ENCODE measurements at places on chromosomes 1 and 21.

DNA sequence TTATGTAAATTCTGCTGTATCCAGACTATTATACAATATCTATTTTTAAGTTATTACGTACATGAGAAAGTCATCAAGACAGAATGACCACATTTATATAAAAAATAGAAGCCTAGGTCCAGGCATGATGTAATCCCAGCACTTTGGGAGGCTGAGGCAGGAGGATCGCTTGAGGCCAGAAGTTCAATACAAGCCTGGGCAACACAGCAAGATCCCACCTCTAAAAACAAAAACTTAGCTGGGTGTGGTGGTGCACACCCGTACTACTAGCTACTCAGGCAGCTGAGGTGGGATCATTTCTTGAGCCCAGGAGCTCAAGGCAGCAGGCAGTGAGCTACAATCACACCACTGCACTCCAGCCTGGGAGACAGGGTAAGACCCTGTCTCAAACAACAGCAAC, 58.9 kb downstream of the NVL start:
- ATAC-seq = no peak

DNA sequence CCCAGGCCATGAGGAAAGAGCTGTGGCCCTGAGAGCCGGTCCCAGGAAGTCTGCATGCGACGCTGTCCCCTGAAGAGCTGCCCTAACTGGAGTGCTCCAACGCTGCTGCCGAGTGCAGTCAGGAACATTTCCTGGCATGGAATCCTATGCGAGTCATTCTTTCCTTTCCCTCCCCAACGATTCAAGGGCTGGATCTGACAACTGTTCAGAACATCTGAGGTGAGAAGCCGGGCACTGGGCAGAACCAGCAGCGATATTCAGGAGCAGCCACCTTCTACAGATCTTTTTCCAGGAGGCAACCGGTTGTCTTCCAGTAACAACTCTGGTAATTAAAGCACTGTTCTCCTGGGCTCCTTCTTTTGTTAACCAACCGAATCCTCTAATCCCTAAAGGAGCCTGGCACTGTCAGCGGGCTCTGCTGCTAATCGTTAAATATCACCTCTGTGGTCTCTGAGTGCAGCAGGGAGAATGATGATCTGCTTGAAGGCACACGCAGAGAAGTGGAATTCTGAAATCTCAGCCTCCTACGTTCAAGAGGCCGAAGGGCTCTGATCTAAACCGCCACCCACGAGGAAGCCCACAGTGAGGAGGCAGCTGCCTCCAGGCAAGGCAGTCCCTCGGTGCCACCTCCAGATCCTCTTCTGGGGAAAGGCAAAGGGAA, 55.8 kb downstream of the SLC45A1 start:
- no peak for ATAC-seq

GRCh38 chr1:150563340-150564038, 14.3 kb downstream of the ADAMTSL4 start:
- ATAC-seq = peak; percentile 45

- no peak for ATAC-seq
Measured at GRCh38 chr1:152599934-152600333, at the start of gene LCE3C. LCE3C (plus strand) TSS chr1:152600234; CDS start chr1:152600732, 498 bp downstream.

DNA sequence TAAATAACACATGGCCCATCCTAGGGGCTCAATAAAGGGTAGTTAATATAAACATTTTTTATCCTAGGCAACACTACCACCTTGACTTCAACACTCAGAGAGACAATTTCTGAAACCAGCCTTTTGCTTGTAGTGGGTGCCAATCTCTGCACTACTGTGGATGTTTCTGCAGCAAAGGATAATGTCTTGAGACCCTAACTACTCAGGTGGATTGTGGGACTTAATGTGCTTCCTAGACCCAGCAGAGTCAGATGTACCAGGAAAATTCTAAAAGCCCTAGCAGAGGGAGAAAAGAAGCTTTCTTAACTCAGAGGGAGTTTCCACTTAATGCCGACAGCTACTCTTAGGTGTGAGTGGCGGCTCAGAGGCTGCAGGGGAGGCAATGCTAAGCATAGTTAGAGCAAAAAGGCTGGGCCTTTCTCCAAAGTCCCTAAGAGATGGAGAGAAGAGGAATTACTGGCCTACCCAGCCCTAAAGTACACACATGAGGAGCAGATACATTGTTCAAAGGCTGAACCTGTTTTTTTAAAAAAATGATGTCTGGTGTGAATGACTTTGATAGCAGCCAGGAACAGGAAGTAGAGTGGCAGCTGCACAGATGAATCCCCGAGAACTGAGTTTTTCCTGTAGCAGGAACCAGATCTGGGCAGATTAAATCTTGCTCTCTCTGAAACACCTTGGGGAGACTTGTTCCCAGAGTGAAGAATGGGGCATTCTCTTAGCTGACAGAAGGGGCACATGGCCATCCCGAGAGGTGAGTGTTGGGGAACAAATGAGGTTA, 33.5 kb upstream of the ABCD3 start:
- ATAC-seq = no peak

GRCh38 chr1:159921700-159922504, 3.4 kb downstream of the TAGLN2 start:
- ATAC-seq = no peak

DNA sequence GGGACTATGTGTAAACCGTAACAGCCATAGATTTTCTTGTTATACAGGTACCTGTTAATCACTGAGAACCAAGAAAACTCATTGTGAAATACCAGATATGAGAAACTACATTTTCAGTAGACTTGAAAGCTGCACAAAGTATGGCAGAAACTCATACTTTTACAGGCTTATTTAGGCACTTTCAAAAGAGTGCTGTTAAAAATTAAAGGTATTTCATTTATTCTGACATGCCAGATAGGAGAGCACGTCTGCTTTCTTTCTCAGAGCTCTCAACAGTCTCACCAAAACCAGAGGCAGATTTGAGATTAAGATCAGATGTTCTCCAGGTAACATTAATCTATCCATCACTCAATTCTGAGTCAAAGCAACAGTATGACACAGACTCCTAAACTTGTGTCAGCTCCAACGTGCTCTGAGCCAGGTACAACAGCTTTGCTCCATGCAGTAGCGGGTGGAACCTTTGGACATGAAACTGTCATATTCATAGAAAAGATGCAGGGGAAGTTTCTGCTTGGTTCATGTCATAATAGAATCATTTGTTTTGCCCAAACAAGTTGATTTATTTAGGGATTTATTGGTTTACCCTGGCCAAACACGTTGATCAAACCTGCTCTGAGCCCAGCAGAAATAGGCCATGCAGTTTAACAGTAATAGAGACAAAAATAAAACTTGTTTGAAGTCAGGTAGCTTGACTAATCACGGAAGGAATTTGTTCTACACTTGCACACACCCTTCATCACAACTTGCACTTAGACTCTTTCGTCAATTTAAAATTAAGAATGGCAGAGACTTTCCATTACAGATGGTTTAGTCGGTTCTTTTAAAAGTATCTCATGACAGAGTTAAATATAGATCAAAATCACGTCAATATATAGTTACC, 20.8 kb upstream of the TSNAX start:
- ATAC-seq = peak; percentile 85

GRCh38 chr21:35547946-35548774, 499.1 kb upstream of the RUNX1 start:
- no peak for ATAC-seq

DNA sequence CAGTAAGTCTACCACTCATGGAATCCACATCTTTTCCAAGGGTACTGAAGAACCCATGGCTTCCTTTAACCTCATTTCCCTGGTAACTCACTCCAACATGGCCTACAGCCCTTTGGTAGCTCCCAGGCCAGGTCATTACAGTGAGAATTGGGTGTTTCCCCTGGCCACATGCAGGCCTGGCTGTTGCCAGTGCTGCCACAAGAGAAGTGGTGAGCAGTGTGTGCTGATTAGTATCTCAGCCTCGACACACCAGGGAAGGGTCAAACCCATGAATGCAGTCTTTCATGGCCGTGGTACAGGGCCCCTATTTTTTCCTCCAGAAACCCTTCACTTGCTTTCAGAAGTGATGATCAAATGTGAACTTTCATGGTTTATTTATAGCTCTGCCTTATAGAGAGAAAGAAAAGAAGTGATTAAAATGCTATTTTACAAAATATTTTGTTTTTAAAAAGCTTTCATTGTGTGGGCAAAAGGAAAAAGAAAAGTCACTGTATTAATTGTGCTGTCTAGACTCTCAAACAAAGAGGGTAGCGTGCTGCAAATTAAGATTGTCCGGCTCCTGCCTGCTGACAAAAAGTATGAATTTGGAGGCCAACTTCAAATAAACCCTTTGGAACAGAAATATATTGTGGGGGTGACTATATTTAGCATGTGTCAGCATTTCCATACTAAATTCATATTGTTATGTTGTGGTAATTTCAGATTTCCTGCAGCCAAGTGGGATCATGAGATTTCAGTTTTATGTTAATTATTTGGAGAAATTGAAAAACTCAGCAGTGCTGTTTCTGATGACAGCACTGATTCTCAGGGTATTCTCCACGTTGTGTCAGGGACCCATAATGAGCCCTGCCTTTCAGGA, 62.0 kb upstream of the HOOK1 start:
- peak; percentile 63 for ATAC-seq

GRCh38 chr1:245953876-245954660, 553.0 kb downstream of the SMYD3 start:
- ATAC-seq = peak; percentile 47

DNA sequence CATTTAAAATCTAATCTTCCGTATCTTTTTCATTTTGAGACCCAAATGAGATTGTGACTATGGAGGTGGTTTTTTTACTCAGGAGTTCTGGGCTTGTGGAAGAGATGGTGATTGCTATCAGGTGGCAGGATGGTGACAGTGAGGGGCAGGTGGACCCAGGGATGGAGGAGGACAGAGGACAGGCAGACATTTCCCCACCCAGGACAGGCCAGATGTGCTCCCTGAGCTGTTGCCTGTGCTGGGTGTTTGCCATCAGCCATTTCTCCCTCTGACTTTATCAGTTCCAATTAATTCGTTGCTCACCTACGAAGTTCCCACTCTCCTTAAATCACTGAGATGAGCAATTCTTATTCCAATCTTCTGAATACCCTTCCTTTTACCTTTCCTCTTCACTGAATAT, 26.5 kb downstream of the C1orf116 start:
- no peak for ATAC-seq

DNA sequence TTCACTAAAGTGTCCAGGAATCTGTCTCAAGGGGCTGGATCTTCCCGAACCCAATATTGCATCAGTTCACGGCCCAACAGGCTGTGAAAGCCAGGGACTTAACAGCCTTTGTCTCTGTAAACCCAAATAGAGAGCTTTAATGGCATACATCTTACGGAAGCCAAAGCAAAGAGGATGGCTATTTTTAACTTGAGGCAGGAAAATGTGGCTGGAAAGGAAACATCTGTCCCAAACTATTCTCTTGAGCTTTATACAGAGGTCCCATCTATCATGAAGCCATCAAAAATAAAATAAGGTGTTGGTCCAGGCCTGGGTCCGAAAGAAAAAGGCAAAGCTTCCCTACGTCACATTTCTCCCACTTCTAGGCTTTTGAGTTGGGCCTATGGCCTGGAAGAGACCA, 7.7 kb upstream of the CD34 start:
- ATAC-seq = no peak

DNA sequence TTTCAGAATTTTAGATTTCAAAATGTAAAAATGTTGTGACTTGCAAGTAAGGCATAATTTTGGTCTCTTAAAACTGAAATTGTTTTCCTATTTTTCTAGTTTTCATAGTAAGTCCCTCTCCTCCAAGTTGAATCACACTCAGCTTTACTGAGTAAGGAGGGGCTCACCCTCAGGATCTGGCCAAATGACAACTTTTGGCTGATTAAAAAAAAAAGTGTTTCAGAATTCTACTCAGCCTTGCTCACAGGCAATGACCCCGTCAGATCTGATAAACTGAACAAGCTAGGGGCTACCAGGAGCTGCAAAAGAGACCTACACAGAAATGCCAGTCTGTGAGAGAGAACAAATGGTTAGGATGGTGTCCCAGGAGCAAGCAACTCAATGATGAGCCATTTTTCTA, 159.8 kb downstream of the PBX1 start:
- no peak for ATAC-seq

GRCh38 chr1:15090373-15090772, 63.2 kb upstream of the TMEM51 start:
- ATAC-seq = no peak

GRCh38 chr1:85343612-85344255, 67.3 kb upstream of the BCL10 start:
- no peak for ATAC-seq

DNA sequence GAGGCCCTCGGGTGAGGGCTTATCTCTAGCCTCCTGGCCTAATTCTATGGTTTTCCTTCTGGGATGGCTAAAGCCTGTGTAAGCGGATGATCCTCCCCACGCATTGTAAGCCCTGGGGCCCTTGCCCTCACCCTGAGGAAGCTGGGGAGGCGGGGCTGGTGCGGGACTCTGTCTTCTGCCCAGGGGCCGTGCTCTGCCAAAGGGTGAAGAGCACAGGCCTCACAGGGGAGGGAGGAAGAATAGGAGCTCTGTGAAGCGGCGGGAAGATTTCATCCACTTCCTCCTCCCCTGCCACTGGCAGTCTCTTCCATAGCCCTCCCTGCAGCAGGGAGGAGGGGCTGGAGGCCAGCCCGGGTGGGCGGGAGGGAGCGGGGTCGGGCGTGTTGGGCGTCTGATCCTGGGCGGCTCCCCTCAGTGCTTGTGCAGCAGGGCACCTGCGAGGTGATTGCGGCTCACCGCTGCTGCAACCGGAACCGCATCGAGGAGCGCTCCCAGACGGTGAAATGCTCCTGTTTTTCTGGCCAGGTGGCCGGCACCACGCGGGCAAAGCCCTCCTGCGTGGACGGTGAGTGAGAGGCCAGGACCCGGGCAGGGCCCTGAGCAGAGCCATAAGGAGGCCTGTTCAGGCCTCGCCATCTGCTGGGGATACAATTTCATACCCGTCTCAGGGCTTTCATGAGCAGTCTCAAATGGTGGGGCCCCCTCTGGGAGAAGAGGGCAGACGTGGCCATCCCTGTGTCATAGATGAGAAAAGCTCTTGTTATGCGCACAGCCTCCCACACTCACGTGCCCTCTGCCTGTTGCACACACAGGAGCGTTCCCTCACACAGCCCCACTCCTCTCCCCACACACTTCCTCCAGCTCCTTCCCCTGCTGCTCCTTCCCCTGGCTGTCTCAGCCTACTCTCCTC, 7.7 kb upstream of the PPM1J start:
- ATAC-seq = peak; percentile 28

DNA sequence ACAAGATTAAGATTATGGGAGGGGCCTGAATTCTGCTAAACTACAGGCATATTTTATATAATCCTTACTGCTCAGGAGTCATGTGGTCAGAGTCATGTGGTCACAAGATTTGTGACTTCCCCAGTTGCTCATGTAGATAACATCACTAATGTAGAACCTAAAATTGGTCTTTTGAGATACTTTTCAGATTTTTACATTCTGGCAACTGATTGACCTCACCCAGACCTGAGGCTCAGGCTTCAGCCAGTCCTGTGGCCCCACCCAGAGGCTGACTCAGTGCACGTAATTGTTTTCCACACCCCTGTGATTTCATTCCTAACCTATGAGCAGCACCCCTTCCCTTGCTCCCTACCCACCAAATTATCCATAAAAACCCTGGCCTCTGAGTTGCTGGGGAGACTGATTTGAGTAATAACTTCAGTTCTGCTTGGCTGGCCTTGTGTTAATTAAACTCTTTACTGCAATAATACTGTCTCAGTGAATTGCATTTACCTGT, 41.7 kb upstream of the ZNF326 start:
- peak; percentile 88 for ATAC-seq

DNA sequence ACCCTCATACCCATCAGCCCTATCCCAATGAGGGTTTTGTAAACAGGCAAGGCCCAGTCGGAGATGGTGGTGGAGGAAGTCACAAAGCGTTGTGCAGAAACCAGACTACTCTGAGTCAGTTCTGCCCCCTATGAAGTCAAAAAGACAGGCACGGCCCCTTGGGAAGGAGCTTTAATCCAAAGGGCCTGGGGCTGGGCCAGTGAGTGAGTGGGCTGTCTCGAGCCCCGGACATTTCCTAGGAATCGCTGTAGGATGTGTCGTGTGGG, 442 bp upstream of the AHCYL1 start:
- no peak for ATAC-seq

GRCh38 chr1:208174731-208175507, 69.3 kb downstream of the PLXNA2 start:
- no peak for ATAC-seq

Data from activated T-helper 17 cell treated with anti-CD3 and anti-CD28 coated beads, Interleukin-2, amount 50 U/mL, for 72 hours (primary cell).